ENCODE measurements at places on chromosomes 12 and 14. TPM values are rescaled to one million over a fixed set of nuclear protein-coding genes. Genes with fewer than 3 reads are reported as not detected.

The STON2 gene
- 228 TPM for total RNA-seq

GRCh38 chr14:71555654-71556559 lies 376.3 kb upstream of the RGS6 start:
- DNase-seq: peak; percentile 9

The FOXN4 gene
- not detected for total RNA-seq

The SERPINA12 gene
- not detected for total RNA-seq

- DNase-seq: no peak
Observed at GRCh38 chr14:55451950-55452349, 11.5 kb upstream of the TBPL2 start.

DNA sequence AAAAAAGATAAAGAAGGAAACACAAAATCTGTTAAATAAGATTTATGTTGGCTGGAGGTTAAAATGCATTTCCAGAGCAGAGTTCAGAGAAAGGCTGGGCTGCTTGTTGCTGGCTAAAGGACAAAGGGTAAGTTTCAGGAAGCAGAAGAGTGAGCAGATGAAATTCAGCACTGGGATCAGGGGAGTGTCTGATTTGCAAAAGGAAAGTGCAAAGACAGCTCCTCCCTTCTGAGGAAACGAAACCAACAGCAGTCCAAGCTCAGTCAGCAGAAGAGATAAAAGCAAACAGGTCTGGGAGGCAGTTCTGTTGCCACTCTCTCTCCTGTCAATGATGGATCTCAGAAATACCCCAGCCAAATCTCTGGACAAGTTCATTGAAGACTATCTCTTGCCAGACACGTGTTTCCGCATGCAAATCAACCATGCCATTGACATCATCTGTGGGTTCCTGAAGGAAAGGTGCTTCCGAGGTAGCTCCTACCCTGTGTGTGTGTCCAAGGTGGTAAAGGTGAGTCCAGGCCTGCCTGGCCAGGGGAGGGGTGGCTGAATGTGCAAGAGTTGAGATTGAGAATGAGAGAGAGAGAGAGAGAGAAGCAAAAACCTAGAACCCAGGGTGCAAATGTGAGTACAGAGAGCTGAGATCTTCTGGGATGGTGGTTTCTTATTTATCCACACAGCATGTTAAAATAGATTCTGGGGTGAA lies at the start of gene OAS1:
Gene OAS1 (plus strand): TSS at position 251 of the 703 bp plus-strand sequence. CDS start 78 bp downstream, at position 329.
- DNase-seq: peak; percentile 83
